ENCODE measurements at places on chromosomes 4 and X.

DNA sequence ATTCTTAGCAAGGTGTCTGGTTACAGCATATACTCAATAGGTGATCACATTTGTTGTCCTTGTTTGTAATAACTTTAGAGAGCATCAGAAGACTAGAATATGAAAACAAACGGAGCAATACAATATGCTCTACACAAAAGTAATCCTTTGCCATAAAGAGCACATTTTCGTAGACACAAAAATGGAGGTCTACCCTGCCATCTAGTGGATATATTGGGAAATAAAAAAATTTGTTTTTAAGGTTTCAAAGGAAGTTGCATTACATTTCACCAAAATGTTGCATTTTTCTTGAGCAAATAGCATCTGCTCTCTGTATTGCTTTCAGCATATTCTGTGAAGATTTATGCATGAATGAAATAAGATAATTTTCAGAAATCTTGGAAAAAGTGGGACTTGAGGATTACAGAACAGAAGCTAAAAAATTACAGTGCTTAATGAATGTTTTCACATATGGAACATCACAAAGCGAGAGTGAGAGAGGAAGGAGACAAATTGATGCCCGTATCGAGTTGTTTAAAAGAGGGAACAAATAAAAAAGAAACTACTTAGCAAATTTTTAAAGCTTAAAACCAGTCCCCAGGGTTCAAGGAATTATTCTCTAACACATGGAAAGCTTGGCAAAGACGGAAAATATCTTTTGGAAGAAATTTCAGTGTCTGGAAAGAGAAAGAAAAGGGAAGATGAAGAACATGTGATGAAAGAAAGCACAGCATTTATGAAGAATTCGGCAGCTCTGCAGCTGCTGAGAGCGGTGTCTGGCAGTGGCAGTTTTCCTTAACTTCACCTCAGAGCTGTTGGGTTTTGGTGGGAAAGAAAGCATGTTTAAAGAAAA lies 390.1 kb downstream of the ANKRD50 start:
- no peak for DNase-seq

- no peak for DNase-seq
These were observed 795 bp upstream of the BRWD3 start for GRCh38 chrX:80810365-80810978.

DNA sequence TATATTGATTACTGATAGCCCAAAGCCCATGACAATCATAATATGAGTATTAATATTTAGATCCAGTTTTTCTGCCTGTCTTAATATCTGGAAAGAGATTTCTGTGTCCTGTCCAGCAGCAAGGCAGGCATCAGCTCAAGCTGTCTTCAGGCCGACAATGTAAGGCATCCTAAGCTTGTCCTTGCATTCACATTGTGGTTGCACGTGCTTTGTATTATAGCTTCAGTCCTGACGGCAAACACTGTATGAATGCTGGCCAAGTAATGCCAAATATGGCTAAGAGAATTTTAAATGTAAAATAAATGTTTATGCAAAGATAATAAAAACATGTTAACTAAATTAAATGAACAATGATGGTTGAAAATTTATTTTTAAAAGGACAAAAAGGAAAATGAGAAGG lies 255.7 kb upstream of the RPS6KA3 start:
- no peak for DNase-seq

DNA sequence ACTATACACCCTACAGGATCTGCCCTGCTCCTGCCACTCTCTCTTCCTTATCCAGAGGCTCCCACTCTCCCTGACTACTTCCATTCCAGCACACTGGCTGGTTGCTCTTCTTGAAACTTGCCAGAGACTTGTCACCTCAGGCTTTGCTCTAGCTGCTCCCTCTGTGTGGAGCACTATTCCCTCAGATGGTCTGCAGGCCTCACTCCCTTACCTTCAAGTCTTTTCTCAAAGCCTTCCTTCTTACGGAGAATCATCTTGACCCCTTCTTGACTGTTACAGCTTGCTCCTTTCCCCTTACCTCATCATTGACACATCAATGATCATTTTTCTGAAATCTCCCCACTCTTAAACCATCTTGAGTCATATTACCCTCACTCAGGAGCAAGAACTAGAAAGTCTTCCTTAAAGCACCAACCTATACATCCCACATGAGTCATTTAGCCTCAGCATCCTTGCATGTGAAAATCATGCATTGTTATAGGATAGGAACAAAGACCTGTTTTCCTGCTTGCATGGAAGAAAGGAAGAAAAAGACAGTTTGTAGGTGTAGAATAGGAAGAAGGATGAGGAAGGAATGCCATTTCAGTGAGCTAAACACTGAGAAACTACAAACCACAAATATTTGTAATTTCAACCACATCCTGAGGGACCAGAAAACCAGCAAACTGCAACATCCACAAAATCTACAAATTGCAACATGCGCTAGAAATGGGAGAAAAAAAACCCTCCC lies 55.7 kb downstream of the ANTXR2 start:
- no peak for DNase-seq

- no peak for DNase-seq
These were observed 21.4 kb downstream of the USO1 start for GRCh38 chr4:75745721-75746199.

DNA sequence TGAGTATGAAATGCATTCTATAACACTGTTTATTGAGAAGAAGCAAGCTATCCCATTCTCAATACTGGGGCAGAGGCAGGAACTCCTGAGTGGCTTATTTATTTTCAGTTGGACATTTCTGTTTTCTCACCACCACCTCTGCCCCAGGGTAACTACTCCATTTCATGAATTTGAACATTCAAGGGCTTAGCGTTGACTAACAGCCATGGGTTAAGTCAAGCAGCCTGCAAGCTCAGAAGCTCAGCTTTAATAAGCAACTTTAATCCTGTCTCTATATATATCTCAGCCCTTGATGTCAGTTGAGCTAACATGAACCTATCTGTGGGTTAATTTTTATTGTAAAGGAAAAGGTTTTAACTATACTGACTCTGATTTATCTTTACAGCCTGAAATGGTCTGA lies 93.8 kb downstream of the MBNL3 start:
- no peak for DNase-seq

- DNase-seq: no peak
These were observed 192.0 kb upstream of the HAND2 start for GRCh38 chr4:173722075-173722474.

GRCh38 chr4:60396341-60397049 lies 803.6 kb upstream of the ADGRL3 start:
- no peak for DNase-seq

DNA sequence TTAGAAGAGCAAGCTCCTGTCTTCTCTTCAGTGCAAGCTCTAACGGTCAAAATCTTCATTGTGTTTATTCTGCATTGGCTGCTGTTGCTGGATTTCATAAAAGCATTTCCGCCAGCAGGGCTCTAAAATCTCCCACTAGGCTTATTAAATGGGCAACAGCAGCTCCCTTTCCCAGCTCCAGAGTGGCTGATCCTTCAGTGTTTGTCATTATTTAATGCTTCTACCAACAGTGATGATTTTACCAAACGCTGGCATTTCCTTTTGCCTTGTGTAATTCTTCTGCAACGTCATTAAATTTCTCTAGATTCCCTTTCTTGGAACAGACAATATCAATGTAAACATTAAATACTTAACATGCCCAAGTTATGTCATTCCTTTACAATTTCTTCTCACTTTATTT lies 20.1 kb downstream of the SLC7A11 start:
- DNase-seq: peak; percentile 14

DNA sequence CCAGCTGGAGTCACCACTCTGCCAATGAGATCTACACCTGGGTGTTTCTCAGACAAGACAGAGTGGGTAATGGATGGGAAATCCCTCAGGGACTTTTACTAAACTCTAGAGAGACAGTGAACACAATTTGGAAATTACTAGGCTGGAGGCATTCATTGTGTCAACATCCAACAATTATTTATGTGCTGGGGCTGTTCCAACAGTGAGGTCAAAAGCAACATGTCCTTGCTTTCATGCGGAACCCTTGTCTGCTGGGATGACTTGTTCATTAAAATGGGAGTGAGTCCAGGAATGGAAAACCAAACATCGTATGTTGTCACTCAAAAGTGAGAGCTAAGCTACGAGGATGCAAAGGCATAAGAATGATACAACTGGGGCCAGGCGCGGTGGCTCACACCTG lies 54.0 kb downstream of the DRD5 start:
- DNase-seq: no peak

DNA sequence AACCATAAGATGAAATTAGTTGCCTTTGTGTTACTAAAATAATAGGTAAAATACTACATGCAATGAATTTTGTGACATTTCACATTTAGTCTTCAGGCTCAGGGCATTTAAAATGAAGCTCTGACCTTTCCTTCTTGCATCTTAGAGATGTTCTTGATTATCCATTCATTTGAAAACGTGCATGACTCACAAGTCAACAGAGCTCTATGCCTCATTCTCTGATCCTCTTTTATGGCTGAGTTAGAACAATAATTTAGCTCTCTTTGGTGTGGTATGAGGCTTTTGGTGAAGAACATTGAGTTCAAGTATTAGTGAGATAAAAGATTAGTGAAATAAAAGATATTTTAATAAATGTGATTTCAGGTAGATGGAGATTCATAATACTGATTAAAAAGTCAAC lies 66.5 kb downstream of the TIGD2 start:
- no peak for DNase-seq

Data from C1 segment of cervical spinal cord (tissue), 14 donors.